Hepatic stellate cell (primary cell): ENCODE measurements at places on chromosomes 11 and 22.

- no peak for DNase-seq
These were observed 46.0 kb downstream of the PRCP start for GRCh38 chr11:82854242-82854641.

- DNase-seq, result no peak
These were observed 199.1 kb downstream of the SWAP70 start for GRCh38 chr11:9862981-9863380.

GRCh38 chr11:129281471-129282415 is 89.6 kb upstream of the ARHGAP32 start:
- DNase-seq, result no peak

- DNase-seq, result no peak
These were observed 23.6 kb downstream of the SREBF2 start for GRCh38 chr22:41856469-41856868.

GRCh38 chr11:67301951-67302516 is 1.3 kb upstream of the SSH3 start:
- no peak for DNase-seq

DNA sequence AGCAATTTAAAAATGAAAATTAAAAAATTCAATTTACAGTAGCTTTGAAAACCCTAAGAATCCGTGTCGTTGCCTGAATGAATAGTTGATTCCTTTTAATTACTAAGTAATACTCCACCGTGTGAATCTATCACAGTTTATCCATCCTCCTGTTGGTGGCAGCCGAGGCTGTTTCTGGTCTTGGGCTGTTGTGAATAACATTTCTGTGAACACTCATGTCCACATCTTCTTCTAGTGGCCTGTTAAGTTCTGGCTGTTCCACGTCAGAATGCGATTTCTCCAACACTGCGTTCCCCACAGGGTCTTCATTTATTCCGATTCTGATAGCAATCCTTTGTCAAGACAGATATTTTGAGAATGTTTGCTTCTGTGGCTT is 223.0 kb downstream of the TBC1D22A start:
- DNase-seq, result no peak

- DNase-seq, result no peak
These were observed 47.8 kb downstream of the PAX6 start for GRCh38 chr11:31763296-31763695.
